ENCODE measurements at places on chromosomes 1 and 21.

DNA sequence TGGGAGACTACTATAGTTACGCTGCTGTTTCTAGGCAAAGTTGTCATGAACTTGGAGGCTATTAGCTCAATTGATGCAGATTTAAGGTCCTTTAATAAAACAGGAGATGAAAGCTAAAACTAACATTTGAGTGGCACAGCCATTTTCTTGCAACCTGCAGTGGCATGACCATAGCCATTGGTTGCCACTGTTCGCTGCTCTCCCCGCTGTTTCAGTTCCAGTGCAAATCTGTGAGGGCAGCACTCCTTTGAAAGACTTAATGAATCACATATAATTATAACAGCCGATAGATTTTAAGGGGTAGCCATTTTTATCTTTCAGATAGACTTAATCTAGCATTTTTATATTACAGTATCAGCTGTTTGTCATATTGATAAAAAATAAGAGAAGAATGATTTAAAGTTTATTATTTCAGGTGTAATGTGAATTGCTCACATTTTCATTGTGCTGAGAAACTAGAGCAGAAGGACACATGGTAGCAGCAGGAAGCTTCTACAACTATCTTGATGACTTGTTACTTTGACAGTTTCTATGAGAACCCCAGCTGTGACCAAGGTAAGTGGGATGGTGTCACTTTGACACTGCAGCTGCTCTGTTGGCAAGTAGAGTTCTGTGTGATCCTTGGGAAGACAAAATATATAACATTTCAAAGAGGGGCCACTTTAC lies 203.7 kb downstream of the PLA2G4A start:
- DNase-seq, result no peak

- peak; percentile 13 for DNase-seq
Measured at GRCh38 chr1:231460614-231461013, 38.5 kb upstream of the EGLN1 start.

GRCh38 chr21:35737899-35738346 lies 322.4 kb downstream of the SETD4 start:
- no peak for DNase-seq

DNA sequence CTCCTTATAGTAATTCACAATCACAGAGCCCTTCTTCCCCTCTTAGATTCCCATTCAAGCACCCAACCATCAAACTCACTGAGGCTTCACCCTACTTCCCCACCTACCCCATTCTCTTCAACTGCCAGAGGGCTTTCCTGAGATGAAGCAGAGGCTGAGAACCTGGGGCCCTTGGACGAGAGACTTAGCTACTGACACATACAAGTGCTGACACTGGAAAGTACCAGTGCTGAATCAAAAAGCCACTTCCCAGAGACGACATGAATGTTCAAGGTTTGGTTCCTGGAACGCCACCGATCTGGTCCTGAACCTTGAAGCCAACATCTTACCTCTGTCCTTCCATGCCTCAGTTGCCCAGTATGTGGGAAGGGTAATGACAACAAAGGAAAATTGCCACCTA lies 16.6 kb upstream of the RAP1A start:
- DNase-seq, result no peak

DNA sequence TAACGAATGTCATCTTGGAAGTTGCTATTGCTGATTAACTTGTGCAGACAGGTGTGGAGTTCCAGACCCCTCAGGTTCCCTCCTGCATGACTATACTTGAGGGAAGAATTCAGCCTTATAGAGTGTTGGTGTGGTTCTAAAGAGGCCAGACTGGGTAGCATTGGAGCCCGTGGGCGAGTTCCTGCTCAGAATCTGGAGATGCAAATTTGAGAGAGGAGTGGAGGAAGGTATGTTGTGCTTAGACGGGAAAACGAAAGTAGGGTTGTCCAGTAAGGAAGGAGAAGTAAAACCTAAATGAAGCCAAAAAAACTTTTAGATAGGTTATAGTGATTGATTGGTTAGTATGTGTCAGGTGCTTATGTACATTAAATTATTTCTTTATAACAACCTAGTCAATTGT lies 79.2 kb downstream of the ZNF326 start:
- no peak for DNase-seq

DNA sequence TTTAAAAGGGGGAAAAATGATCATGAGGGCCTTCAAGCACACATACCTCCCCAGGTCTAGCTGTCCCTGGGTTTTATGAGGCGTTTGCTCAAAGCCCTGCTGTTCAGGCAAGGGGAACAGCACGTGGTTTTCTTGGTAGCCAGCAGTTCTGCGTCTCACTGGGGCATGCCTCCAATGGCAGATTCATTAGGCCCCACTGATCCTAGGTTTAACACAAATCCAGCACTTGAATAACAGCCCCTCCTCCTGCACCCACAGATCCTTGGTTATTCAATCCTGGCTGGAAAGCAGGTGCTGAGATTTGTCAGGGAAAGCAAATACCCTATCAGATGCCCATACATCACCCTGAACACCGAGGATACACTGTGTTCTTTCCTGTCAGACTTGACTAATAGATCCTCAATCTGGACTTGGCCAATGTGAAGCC lies 106.4 kb downstream of the ZC3H11B start:
- DNase-seq, result no peak

- DNase-seq, result no peak
Measured at GRCh38 chr1:26391450-26391849, 18.9 kb upstream of the ZNF683 start.

GRCh38 chr1:41629571-41629970 lies 145.1 kb upstream of the EDN2 start:
- no peak for DNase-seq

Measured in activated CD4-positive, alpha-beta T cell treated with anti-CD3 and anti-CD28 coated beads for 24 hours (primary cell).